ENCODE measurements at places on chromosomes 7 and 10.
A peak's percentile ranks its signal among the peaks of the same experiment; 100 is the strongest.

DNA sequence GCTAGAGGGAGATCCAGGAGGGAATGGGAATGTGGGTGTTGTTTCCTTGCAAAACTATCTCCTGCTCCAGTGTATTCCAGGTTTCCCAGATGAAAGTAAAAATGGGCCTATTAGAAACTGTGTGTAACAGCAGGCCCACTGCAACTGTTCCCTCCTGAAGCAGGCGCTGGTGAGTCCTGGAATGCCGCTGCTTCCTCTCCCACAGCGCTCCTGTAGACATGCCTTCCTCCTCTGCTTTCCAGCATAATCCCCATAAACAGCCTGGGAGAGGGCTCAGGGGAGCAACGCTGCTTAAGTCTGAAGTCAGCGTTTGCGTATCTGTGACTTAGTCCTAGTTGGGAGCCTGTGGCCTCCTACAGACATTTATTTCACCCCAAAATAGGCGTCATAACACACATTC is 551.0 kb upstream of the FOXK1 start:
- peak; percentile 67 for DNase-seq

GRCh38 chr10:4130685-4131084 is 345.7 kb upstream of the KLF6 start:
- DNase-seq: no peak

GRCh38 chr10:132788180-132788830 is 2.4 kb upstream of the NKX6-2 start:
- DNase-seq: peak; percentile 66

DNA sequence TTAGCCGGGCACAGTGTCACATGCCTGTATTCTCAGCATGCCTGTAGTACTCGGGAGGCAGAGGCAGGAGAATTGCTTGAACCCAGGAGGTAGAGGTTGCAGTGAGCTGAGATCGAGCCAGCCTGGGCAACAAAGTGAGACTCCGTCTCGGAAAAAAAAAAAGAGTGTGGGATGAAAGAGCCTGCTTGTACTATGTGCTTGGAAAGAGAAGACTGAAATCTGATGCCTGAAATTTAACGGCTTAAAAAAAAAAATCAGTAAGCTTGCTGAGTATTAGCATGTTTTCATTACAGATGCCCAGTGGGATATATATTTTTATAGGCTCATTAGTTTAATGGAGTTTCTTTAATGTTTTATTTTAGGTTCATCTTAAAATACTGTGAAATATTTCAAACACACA is 4.2 kb downstream of the NT5C2 start:
- DNase-seq: no peak

DNA sequence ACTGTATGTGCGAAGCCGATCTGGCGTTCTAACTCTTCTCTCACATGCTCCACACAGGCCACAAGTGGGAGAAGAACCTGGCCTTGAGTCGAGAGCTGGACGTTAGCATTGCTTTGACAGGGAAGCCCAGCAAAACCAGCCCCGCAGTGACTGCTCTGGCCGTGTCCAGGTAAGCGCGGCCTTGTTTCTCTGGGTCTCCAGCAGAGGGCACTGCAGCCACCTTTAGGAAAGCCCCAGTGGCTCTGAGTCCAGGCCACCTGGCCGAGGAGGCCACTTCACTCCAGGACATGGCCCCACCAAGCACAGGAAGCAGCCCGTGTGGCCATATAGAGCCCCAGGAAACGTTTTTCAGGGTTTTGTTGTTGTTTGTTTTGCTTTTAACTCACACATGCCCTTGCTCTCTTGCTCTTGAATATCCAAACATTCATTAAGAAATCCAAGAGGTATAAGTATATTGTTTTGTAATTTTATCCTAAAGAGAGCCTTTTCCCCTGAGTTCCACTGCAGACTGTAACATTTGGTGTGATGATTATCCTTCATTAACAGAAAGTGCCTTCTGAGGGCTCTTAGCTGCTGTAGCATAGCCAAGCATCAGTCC is 41.8 kb upstream of the LRRC18 start:
- DNase-seq: peak; percentile 81

DNA sequence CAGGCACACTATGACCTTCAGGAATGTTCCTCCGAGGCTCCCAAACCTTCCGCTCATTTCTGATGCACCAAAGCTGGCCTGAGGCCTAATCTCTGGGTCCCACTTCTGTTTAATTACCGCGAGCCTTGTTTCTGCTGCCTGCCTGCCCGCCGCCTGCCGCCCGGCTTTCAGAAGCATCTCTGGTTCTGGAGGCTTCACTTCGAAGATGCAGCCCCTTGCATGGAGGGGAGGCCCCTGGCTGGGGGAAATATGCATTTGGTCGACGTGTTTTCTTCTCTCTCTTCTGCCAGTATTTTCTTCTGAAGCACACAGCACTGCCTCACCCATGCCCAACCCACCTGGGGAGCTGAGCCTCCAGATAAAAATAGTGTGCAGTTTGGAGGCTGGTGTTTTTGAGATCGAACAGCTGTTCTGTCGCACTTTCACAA is 166.9 kb downstream of the PAXIP1 start:
- no peak for DNase-seq

DNA sequence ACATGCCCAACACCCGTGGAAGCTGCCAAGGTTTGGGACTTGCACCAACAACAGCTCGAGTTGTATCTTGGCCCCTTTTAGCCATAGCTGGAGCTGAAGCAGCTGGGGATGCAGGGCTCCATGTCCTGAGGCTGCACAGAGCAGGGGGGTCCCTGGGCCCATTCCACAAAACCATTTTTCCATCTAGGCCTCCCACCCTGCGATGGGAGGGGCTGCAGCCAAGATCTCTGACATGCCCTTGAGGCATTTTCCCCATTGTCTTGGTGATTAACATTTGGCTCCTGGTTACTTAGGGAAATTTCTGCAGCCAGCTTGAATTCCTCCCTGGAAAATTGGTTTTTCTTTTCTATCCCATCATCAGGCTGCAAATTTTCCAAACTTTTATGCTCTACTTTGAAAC is 637.8 kb upstream of the VSTM2A start:
- no peak for DNase-seq

DNA sequence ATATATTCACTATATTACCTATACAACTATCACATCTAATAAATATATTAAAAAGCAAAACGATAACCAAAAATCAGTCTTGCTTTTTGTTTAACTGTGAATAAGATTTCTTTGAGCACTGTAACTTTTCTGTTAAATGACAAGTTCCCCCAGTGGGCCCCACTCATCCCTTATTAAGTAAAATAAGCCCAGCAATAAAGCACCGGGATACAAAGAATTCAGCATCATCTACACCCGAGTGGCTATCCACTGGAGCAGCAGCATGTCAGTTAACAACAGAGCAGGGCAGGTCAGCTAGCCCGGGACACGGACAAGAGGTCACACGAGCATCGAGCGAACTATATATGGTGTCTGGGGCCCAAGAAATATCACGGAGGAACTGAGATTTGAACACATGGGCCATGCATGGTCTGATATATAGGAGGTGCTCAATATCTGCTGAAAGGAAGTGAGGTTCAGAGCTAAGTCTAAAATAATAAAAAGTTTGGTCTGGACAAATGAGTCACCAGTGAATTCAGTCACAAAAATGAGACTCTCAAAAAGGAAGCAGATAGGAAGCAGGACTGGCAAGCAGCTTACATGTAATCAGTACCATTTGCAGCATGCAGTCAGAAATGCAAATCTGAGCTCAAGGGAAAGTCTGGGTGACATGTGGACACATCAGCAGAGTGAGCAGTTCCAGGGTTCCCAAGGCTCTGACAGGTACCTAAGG is 4.1 kb downstream of the ERCC6 start:
- DNase-seq: no peak
